BJ (cell line): ENCODE measurements at places on chromosomes 4 and X.

- DNase-seq = no peak
These were observed 156.8 kb downstream of the AR start for GRCh38 chrX:67700602-67701001.

GRCh38 chr4:24482871-24483270 is 101.5 kb downstream of the DHX15 start:
- no peak for DNase-seq

- no peak for DNase-seq
These were observed 127.7 kb downstream of the ASB9 start for GRCh38 chrX:15142084-15142715.

DNA sequence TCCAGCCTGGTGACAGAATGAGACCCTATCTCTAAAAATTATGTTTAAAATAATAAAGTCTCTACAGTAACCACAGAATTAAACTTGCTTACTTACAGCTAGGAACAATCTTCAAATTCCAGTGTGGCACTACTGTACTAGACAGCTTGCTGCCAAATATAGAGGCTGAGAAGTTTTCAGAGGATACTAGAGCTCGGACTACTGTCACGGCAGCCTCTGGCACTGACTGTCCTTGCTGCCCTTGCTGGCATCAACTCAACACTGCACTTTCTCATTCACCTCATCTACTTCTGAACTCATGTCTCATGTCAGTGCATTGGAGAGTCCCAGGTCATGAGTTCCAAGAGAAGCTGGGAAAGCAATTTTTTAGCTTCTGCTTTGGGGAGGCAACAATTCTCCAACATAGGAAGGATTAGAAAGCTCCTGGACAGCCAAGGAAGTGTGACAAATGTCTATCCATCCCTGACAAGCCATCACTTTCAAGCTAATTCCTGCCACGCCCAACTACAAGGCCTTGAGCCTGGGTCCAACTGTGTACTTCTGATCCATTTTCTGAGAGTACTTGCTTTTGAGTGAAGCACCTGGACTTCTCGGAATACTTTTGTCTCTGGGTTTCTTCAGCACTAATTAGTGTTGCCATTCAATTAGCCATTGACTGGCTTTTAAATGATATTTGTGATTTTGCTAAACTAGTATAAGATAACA is 98.6 kb upstream of the NR3C2 start:
- no peak for DNase-seq

GRCh38 chr4:68342134-68342533 is 7.8 kb downstream of the YTHDC1 start:
- peak; percentile 19 for DNase-seq

GRCh38 chr4:154003378-154003777 is 214.5 kb upstream of the SFRP2 start:
- DNase-seq = no peak
